ENCODE measurements at places on chromosomes 7 and 10. TPM values are rescaled to one million over a fixed set of nuclear protein-coding genes. Genes with fewer than 3 reads are reported as not detected.

Gene ZNF804B
- 0.04 TPM for total RNA-seq

DNA sequence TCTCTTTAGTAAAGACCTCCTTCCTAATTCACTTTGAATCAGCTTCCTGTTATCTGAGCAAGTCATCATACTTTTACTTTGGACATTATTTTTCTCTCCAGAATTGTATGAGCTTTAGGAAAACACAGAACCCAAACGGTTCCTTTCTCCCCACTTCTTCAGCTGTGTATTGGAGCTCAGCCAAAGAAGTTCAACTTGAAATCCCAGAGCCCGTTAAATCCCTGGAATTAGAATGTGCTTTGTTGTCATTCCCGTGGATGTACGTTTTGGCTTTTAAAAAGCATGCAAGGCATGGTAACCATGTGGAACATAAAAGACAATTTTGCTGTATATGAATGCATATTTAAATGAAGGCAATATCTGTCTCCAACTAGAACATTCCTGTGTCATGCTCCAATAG, 46.6 kb downstream of the AGMO start:
- no peak for DNase-seq

DNA sequence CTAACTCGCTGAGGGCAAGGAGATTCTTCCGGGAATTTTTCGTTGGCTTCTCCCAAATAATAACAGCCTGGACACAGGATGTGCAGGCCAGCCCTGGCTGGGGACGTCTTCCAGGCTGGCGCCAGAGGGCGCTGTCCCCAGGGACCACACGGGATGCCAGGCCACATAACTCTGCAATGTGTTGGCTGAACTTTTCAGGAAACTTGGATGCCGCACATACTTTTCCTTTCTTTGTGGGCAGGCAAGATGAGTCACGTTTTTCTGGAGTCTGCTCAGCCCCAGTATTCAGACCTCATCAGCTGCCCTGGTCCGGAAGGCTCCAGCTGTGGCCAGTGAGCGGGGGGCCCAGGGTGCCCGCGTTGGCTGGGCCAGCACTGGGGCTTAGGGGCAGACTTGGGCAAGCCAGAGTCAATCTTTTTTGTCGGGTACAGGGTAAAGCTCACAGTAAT, 122.7 kb downstream of the PRKAG2 start:
- peak; percentile 98 for DNase-seq

GRCh38 chr10:75717126-75717916, 285.9 kb downstream of the LRMDA start:
- DNase-seq = no peak

GRCh38 chr7:86199881-86200614, 443.7 kb upstream of the GRM3 start:
- no peak for DNase-seq

Gene PON3
- not detected for total RNA-seq

GRCh38 chr7:31462636-31463035, 51.3 kb upstream of the ITPRID1 start:
- no peak for DNase-seq

- DNase-seq = no peak
These were observed 342.1 kb downstream of the PHF14 start for GRCh38 chr7:11315666-11316258.

DNA sequence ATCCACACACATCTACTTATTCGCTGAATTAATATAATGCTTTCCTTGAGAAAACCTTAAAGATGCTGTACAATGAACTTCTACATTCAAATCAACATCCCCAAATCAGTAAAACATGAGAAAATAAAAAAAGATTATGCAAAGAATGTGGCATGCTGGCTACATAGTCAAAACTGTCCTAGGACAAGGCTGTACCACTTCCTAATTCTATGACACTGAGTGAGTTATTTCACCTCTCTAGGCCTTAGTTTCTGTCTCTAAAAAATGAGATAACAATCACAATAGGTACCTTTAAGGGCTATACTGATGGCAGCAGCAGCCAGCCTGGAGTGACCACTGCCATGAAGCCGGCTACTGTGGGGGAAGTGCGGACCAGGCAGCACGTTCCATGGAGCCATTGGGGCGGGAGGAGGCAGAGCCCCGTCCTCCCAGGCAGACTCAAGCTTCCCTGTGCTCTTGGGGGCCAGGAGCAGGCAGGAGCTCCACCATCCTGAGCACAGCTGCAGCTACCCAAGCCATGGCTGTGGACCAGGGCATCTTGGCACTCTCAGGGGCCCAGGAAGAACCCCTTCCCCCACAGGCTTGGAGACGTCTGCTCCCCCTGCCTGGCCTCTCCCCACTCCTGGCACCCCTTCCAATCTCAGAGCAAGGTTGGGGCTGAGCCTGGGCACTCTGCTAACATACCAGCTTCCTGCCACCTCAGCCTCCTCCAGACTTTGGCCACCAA, 110.2 kb downstream of the ELAPOR2 start:
- DNase-seq = no peak

GRCh38 chr10:66654861-66655260, 271.0 kb upstream of the LRRTM3 start:
- DNase-seq = no peak

DNA sequence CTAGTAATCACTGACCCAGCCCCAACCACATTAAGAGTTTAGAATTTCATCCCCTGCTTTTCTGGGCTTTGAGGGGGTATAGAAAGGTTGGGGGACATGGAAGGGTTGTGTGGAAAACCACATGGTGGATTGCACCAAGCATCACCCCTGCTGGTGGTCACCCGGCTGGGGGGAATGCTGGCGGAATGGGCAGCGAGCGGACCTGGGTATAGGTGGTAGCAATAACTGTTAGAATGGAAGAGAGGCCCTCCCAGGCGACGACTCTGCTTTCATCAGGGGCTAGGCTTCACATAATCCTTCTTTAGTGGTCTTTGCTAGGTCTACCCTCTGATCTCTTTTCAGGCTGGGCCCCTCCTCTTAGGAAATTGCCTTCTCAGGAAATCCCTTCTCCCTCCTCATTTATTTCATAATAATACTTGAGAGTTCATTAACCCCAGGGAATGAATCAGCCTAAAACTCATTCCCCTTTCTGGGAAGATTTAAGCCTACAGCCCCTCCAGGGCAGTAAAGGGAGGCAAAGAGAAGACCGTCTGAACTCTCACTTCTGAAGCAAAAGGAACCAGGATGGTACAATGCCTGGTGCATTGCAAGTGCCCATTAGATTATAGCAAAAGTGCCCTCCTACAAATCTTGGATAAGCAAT, 90.7 kb upstream of the LEP start:
- DNase-seq = no peak

Gene PHYHIPL
- total RNA-seq = not detected

DNA sequence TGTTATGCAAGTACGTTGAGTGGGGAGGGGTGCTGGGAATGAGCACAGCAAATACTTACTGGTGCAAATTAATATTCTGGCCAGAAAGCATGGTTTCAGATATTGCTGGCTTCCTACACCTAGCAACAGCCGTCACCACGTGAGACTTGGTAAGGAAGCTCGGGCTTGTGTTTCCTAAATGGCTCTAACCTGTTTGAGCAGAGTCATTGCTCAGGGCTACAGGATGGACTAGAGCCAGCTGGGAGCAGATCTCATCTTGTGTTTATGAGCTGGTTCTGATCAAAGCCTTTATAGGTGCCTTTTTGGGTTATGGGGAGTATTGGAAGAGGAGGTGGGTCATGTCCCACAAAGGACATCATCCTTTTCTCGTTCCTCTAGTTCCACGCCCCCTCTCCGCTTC, 200.3 kb downstream of the BUB3 start:
- DNase-seq = no peak

Gene EIF3B
- 212 TPM for total RNA-seq

Gene AKR1D1
- not detected for total RNA-seq

DNA sequence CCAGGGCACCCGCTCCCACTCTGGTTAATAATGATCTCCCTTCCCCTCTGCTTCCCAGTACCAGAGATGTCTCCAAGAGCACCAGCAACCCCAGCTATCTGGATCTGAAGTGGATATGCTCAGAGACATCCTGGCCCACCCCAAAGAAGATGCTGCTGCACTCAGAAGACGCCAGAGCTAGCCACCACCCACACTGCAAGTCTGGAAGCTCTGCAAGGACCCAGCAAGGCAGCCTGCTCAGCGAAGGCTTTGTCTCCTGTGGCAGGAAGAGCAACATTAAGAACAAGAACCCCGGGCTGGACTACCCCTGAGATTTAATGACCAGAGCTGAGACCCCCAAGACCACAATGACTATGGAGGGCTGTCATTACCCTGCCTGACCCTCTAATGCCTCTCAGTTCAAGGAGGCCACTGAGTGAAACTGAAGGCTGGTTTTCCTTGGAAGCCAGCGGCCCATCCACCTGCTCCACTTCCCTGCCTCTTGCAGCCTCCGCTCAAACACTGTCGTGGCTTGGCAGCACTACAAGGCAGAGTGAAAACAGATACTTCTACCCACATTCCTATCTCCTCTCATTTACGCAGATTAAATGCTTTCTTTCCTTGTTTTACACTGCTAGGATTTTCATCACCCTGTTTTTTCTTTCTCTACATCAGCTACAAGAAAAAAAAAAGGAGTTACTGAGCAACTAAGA, 202.2 kb downstream of the SNX10 start:
- peak; percentile 17 for DNase-seq

DNA sequence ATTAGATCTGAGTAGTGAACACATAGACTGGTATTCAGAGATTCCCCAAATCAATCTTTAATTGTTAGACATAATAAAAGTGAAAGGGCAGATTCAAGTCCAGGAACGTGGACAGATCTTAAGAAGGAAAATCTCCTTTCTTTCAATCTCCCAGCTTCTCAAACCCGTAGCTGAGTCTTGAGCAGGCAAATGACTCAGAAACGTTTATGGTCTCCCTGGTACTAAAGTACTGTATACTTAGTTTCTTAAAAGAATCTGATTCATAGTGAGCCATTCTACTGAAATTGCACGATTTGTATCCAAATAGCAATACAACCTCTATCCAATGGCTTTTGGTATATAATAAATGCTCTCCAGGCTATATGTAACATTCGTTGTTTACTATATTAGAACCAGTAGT, 140.4 kb upstream of the RHEB start:
- no peak for DNase-seq

- DNase-seq = no peak
These were observed 297.8 kb downstream of the CNTNAP2 start for GRCh38 chr7:146414373-146414772.

DNA sequence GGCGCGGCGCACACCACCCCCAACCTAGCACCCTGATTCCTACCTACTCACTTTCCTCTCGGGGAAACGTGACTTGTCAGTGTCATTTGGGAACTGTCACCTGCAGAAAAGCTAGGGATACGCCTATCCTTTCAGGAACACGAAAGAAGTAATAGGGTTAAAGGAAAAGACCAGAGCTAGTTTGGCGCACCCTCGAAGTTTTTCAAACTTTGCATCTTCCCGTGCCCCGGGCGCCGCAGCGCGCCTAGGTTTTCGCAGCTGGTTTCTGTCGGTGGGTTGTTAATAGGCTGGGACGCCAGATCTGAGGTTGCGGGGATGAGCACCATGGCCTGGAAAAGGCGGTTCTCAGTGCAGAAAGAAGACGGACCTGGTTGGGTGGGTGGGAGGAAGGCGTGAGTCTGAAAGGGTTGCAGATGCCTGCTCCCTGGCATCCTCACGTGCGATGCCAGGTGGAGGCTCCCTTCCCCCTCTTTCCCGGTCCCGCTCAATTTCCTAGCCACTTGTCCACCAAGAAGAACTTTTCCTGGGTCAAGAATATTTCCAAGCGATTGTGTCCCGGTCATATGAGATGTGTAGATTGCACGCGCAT, 568 bp upstream of the MEOX2 start:
- no peak for DNase-seq

Gene SSBP1
- total RNA-seq = 396 TPM

All from SJCRH30 (cell line).